ENCODE measurements at places on chromosomes 4 and X.

- DNase-seq, result no peak
Observed at GRCh38 chrX:40272141-40272540, 174.4 kb upstream of the BCOR start.

- peak; percentile 77 for DNase-seq
Observed at GRCh38 chr4:148445071-148445859, 3.1 kb upstream of the NR3C2 start.

DNA sequence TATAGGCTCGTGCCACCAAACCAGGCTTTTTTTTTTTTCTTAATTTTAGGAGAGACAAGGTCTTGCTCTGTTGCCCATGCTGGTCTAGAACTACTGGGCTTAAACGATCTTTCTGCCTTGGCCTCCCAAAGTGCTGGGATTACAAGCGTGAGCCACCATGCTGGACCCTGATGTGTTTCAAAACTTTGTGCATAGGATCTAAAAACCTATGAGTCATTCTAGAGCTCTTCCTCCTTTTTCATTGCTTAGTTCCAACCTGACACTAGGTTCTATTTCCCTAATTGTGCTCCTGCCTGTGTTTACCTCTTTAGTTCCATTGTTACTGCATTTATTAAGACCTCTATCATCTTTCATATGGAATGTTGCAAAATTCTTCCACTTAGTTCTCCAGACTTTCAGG, 57.3 kb downstream of the HPGD start:
- no peak for DNase-seq

DNA sequence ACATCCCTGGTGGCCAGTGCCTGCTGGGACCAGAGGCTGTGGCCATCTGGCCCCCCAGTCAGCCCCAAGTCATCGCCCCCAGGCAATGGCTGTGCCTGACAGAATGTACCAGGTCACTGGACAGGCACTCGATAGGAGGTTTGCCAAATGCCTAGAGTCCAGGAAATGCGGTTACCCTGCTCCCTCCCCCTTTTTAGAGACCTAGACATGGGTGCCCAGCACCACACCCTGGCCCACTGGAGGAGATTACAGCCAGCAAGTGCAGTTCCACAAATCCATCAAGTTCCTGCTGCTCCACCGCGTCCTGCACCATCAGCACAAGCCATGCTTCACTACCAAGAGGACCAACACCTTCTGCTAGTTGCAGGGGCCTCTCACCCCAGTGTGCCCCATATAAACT, 16.2 kb upstream of the ZFX start:
- no peak for DNase-seq

DNA sequence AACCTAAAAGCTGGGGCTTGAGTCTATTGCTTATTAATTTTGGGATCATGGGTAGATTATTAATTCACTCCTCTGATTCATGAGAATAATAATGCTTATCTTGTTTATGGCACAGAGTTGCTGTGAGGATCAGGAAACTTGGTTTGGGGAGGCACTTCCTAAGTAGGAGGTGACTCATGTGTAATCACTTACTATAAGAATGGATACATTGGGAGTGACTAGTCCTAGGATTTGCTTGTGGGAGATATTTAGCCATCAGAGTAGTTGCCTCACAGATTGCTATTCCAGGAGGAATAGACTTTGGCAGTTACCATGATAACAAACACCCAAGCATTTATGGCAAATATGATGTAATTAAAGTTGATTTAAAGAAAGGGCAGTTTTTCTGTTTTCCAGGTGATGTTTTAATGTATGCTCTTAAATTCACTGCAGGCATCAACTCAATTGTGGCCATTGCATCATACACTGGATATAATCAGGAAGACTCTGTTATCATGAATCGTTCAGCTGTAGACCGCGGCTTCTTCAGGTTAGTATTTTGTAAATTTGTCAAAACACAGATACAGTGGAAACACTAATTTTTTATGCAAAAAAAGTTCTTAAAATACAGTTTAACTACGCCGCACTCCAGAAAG, 41.9 kb downstream of the POLR2B start:
- no peak for DNase-seq

GRCh38 chr4:141020801-141021261, 112.4 kb downstream of the RNF150 start:
- DNase-seq, result no peak

- no peak for DNase-seq
Observed at GRCh38 chr4:8422327-8422726, 18.2 kb downstream of the ACOX3 start.

GRCh38 chr4:177128306-177128705, 181.4 kb upstream of the NEIL3 start:
- no peak for DNase-seq

DNA sequence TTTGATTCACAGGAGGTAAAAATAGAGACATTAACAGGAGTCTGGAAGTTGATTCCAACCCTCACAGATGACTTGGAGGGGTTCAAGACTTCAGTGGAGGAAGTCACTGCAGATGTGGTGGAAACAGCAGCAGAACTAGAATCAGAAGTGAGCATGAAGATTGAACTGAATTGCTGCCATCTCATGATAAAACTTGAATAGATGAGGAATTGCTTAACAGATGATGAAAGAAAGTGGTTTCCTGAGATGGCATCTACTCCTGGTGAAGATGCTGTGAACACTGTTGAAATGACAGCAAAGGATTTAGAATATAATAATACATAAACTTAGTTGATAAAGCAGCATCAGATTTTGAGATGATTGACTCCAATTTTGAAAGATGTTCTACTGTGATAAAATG, 76.5 kb downstream of the RELL1 start:
- no peak for DNase-seq

DNA sequence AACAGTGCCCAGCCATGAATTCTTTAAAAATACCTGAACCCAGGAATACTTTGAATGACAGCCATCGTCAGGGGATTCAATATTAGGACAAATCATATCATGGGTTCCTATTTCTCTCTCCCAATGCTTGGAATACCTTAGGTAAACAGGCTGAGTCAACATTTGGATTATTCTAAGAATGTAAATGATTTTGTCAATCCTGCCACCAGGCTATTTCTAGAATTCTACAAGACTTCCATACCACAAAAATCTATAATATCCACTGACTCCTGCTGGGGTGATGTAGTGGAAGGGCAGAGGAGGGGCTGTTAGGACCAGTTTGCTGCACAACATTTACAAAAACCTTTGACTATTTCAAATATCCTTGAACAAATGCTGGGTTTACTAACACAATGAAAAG, 65.2 kb downstream of the IGFBP7 start:
- no peak for DNase-seq

- no peak for DNase-seq
Observed at GRCh38 chr4:19971829-19972228, 279.9 kb upstream of the SLIT2 start.

DNA sequence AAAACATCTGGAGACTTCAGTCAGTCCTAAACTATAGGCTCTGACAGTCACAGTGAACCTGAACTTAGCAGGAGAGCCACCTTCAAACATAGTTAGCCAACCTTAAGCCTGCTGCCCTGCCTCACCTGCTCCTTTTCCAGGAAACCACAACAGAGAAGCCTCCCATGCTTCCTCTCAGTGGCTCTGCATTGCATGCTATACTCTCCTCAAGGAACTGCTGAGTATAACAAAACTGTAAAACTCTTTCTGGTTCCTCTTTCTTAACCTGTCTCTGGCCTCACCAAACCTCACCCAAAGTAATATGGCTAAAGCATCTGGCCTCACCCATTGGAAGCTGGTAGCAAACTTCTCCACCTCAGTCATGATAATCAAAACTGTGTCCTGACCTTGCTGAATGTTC, 122.1 kb downstream of the ANKRD50 start:
- DNase-seq, result no peak

GRCh38 chrX:119189595-119189994, 46.5 kb upstream of the PGRMC1 start:
- DNase-seq, result no peak

- DNase-seq, result peak; percentile 74
Observed at GRCh38 chrX:48956728-48957414, 536 bp downstream of the OTUD5 start.

- no peak for DNase-seq
Observed at GRCh38 chrX:139936259-139936658, 3.4 kb upstream of the ATP11C start.

DNA sequence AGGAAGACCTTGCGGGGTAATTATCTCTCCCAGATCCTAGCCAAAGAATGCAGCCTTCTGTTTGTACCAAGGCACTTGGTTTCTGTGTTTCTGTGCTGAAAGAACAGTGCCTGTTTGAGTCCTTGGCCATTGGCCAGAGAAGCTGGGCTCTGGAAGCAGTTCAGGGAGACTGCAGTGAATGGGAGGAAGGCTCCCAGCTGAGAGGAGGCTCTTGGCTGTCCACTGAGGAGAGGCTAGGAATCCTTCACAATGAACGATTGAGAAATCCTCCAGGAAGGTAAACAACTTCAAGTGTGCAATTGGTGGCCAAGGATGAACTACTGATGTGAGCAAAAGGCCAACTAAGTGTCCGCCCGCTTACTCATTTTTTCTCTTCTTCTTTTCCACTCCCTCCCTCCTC, 61.3 kb downstream of the HS3ST1 start:
- DNase-seq, result no peak

DNA sequence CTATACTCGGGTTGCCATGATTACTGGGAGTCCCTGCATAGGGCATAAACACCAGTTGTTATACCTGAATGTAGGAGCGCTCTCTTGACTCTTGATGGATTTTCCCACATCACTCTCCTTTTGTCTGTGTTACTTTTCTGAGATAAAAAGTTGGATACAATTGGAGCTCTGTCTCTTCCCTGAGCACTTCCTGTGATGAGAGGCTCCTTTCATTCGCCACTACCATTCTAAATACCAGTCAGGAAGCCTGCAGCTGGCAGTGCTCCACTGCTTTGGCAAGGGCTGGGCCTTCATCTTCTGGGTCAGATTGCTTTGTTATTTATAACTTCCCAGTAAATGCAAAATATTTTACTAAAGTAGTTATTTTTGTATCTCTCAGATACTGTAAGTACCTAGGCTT, 13.9 kb downstream of the TCEANC start:
- no peak for DNase-seq

DNA sequence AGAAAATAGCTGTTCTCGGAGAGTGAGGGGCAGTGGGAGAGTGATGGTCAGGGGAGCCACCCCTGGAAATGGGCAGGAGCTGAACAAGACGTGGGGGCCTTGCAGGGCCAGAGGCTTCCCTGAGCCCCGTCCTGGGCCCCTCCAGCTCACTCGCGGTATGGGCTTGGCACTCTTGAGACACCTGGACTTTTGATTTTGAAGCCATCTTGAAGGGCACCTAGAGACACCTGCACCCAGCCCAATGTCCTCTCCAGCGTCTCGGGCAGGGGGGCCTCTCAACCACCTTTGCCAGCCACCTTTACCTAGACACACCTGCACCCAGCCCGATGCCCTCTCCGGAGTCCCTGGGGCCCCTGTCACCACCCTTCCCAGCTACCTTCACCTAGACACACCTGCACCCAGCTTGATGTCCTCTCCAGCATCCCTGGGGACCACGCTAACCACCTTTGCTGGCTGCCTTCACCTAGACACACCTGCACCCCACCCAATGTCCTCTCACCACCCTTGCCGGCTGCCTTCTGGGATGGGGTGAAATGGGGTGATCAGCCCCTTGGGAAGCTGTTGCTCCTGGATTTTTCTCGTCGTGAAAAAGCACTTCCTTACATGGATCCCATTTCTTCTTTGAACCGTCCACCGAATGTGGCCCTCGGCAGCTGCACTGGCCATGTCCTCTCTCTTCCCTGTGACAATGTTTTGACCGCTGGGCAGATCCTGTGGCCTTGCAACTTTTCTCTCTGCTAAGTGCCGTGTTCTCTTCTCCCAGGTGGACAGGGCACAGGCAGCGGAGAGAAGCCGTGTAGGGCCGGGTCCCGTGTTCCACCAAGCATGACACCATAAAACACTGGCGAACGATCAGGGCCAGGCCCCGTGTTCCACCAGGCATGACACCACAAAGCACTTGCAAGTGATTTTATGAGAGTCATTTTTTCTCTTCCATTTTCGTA, 47.5 kb downstream of the CPZ start:
- DNase-seq, result no peak

GRCh38 chr4:101774807-101775206, 15.7 kb upstream of the BANK1 start:
- DNase-seq, result no peak

GRCh38 chr4:124325690-124326089, 386.8 kb downstream of the ANKRD50 start:
- no peak for DNase-seq

GRCh38 chr4:99379571-99379970, 27.0 kb upstream of the ADH1C start:
- no peak for DNase-seq

- DNase-seq, result peak; percentile 35
Observed at GRCh38 chr4:145178740-145179280, 1.6 kb downstream of the OTUD4 start.

GRCh38 chr4:56372774-56373173, 14.5 kb downstream of the AASDH start:
- DNase-seq, result no peak

DNA sequence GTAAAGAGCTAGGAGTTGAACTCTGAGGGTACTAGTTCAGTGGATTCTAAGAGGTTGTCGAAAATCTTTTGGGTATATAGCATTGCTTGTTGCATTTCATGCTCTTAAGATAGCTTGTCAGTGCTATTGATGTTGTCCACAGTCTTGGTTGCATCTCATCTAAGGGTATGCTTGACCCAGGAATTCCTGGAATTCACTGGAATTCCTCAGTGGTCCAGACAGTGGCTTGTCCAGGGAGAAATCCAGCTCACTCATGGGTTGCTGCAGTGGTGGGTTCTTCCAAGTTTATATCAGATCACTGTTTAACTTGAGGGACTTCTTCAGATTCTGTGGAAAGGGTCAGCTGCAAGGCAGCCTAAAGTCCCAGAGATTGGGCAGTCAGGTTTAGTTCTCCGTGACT, 29.8 kb upstream of the SMARCAD1 start:
- no peak for DNase-seq

- DNase-seq, result no peak
Observed at GRCh38 chr4:122755675-122756074, 23.2 kb downstream of the BBS12 start.

GRCh38 chr4:117898496-117898895, 135.8 kb upstream of the NDST3 start:
- DNase-seq, result no peak

- DNase-seq, result no peak
Observed at GRCh38 chr4:183599284-183599683, 59.7 kb downstream of the RWDD4 start.

- DNase-seq, result no peak
Observed at GRCh38 chr4:101835121-101835904, 44.8 kb downstream of the BANK1 start.

GRCh38 chr4:85543832-85544231, 68.9 kb downstream of the ARHGAP24 start:
- no peak for DNase-seq

DNA sequence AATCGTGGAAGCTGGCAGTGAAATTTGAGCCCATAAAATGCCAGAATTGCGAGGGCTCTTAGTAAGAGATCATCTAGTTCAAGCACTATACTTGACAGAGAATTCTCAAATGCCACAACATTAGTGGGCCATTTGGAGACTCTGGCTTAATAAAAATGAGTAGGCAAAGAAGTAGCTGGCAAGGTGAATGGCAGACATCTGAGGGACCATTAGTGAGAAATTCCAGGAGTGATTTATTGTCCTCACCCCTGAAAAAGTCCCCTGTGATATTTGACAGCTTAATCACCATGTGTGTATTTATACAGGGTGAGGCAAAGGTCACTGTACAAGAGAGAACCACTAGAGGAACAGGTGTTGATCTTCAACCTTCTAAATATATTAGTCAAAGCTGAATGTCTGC, 207.5 kb downstream of the CHRDL1 start:
- DNase-seq, result no peak

- DNase-seq, result no peak
Observed at GRCh38 chrX:106742805-106743204, 16.3 kb downstream of the RNF128 start.

GRCh38 chr4:89665662-89666061, 171.3 kb downstream of the SNCA start:
- no peak for DNase-seq
